ENCODE measurements at places on chromosomes 5 and 9.

GRCh38 chr9:112000743-112001142 lies 104.1 kb downstream of the UGCG start:
- no peak for DNase-seq

DNA sequence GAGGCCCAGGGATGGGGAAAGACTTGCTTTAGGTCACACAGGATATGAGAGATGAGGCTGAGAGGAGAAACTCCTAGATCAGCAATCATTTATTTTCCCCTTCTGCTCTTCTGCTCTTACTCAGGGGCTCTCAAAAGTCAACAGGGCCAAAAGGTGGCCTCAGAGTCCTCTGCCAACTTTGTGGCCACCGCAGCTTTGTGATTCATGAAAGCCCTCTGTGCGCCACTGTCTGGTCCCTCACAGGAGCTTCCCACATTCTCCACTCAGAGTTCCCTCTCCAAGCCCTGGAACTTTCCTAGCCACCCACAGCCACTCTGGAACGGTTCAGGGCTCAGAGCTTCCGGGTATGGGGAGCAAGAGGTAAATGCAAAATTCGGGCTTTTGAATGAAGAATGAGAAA lies 82.4 kb downstream of the COL27A1 start:
- no peak for DNase-seq

- no peak for DNase-seq
Measured at GRCh38 chr5:62083247-62083646, 222.8 kb upstream of the KIF2A start.

DNA sequence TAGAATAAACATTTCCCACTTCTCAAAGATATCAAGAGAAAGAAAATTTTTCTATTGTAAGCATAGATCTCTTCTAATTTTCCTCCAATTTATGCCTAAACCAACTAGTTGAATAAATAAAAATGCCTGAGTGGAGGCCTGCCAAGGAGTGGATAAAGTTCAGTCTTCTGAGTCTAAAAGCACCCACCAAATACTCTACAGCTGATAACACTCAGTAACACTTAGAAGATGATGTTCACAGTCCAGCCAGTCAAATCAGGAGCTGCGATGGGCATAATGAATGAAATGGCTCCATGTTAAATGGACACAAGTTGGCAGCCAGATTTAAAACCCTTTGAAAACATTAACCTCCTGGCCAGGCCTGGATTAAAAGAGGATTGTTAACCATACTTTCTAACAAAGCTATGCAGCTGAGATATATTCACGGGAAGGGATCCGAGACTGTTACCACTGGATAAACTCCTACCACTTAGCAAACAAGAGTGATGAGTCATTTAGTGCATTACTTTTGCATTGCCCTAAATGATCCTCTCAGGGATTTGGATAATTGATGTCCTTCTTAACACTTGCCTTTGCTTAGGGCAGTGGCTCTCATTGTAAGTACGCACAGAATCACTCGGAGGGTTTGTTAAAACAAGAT lies 63.7 kb upstream of the CCDC112 start:
- DNase-seq, result no peak

DNA sequence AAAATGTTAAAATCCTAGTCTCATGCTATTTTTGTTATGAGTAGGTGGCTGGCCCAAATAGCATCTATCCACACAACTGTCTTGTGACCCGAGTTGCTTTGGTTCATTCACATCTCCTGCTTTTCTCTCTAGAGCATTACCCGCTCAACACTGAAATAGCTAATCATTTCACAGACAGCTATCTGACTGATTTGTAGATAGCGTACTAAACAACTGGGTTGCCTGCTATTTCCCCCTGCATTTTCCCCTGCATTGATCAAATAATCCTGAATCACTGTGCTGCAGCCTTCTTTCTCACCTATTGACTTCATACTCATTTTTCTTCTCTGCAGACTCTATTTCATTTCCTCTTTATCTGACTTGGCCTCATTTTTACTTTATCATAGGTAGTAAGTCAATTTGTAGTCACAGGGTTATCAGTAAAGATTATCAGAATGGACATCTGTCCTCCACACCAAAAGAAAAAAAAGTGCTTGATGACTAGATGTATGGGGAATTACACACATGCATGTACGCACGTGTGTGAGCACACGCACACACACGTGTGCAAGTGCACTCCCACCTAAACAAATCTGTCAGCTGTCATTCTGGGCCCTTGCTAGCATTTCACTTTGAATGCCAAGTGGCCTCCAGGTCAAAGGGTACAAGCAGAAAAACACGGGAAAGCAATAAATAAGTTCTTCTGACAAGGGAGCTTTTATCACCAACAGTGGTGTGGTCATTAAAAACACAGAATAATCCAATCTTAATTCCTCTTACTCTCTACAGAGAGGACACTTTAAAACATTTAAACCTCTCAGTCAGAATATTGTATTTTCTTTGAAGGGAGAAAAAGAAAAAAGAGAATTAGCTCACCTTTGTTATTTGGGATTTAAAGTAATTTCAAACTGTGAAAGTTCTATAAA lies 501.6 kb downstream of the EFNA5 start:
- no peak for DNase-seq

GRCh38 chr9:126417684-126418083 lies 91.1 kb downstream of the MVB12B start:
- DNase-seq, result no peak

GRCh38 chr9:14992516-14992915 lies 82.3 kb upstream of the FREM1 start:
- no peak for DNase-seq

DNA sequence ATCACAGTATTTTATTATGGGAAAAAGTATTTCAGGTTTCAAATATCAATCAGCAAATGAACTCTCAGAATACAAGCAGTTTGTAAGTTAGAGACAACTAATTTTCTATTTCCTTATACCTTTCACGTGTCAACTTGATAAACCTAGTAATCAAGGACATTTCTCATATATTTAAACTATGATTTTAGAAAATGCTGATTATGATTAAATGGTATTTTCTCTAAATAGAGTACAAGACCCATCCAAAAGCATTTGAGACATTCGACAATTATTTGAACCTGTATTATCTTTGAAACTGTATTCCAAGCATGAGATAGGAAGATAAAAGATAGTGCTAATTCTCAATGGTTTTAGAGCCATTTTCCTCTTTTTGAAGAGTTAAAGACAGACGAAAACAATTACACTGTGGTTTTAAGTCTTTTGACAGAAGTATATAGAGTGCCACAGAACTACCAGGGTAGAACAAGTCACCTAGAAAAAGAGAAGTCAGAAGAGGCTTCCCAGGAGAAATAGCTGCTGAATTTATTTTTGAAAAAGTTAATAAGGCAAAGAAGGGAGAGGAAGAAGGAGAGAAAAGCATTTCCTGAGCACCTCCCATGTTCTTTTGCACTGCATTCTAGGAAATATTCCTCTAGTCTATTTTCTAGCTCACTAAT lies 5.6 kb downstream of the MEIKIN start:
- no peak for DNase-seq

DNA sequence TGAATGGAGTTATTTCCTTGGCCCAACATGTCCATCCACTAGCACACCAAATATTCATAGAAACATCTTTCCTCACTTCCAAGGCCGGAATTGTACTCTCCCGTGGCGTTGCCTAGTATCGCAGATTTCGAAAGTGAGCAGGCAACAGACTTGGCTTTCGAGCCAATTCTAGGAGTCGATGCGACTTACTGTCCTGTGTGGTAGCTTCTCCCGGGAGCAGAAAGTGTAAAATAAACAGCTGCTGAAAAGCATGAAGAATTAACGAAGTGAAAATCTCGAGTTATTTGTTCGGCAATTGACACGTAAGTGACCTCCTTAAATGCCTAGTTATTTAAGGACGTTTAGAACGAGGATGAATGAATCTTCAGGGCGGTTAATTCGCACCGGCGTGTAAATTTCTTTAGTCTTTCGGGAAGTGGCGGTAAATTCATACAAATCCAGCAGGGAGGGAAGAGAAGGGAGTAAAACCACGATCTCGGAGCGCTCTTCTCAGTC lies 449 bp upstream of the PCSK5 start:
- no peak for DNase-seq

GRCh38 chr5:177084175-177084574 lies 2.5 kb upstream of the FGFR4 start:
- DNase-seq, result no peak

GRCh38 chr9:135297456-135298075 lies 182.0 kb upstream of the PPP1R26 start:
- no peak for DNase-seq

DNA sequence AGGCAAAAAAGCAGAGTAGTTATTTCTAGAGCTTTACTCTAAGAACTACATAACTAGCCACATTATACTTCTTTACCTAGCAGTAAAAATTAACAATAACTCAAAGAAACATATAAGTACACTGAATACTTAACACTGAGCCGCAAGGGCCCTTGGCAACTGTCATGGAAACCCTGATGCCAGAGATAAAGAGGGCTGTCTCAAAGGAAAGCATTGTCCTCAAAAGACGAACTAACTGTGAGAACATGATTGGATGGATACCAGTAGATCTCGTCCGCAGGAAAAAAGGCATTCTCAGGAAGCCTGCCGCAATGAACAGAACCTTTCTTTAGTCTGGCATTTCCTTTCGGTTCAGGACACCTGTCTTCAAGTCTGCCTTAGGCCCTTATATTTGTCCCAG lies 379.0 kb upstream of the SLC30A5 start:
- no peak for DNase-seq

DNA sequence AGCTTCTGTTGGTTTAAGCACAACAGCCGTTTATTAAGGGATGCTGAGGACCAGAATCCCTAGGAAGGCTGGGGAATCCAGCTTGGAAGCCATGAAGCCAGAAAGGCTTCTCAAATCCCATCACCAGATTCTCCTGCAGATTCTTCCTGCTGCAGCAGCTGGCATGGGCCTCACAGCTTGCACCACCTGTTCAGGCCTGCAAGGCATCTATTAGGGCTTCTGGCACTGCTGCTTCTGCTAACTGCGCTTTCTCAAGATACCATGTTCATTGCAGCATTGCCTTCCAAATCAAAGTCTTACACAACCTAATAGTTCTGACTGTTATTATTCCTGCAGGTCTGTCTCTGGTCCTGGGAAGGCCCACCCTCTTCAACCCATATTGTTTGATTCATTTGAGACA lies 51.2 kb upstream of the ZNF366 start:
- DNase-seq, result no peak

DNA sequence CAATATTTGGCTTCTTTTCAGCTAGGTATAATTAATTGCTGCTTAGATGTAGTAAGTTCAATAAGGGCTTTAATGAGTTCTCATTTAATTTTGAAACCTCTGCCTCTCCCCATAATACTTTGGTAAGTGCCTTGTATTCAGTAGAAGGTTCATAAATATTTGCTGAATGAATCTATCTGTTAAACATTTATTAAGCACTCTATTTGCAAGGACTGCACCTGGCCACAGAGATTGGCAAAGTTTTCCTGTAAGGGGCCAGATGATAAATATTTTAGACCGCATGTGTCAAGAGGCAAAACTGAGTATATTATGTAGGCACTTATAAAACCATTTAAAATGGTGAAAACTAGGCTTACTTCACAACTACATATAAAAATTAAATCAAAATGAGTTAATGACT lies 19.0 kb upstream of the GNA14 start:
- DNase-seq, result no peak

DNA sequence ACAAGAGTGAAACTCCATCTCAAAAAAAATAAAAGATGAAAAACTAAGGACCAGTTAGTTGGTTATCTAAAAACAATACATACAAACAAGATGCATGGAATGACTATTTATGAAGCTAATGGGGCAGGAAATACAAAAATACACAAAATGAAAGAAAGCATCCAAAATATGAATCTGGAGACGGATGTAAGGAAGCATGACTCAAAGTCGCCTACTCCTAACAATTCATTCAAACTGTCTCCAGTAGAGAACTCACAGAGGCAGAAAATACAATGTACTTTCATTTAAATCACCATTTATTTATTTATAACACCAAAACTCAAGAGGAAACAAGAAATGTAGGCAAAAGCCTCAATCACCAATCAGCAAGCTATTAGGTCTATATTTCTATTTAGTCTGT lies 68.4 kb downstream of the SCAI start:
- DNase-seq, result no peak

DNA sequence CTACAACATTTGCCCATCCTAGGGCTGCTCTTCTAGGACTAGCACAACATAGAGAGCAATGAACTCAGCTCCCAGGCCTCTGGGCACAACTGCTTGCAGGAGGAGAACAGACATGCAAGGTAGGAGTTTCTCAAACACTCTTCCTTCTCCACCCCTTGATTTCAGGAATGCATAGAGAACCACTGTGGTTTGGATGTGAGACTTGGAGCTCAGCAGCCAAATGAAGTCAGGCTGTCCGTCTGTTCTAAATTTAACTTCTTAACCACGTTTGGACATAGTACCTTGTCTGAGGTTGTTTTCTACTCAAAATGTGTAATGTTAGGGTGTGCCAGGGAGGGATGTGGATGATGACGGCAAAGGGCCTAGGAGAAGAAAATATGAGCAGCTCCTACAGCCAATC lies 515.1 kb upstream of the TNC start:
- DNase-seq, result no peak

DNA sequence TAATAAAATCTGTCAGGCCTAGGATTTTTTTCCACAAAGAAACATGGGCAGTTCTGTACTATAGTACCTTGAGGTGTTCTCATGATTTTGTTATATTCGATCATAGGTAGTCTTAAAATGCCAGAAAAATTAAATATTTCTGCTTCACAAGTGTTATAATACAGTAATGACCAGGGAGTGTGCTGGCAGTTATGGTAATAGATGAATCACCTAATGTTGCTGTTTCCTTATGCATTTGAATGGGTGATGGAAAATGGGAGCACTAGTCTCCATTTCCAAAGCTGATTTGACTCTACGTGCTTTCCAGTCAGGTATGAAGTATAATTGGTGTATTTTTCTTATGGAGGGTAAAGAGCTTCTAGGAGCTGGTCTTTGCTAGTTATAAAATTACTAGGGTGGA lies 23.8 kb downstream of the OGN start:
- no peak for DNase-seq

GRCh38 chr9:133684936-133685361 lies 48.8 kb downstream of the DBH start:
- no peak for DNase-seq

DNA sequence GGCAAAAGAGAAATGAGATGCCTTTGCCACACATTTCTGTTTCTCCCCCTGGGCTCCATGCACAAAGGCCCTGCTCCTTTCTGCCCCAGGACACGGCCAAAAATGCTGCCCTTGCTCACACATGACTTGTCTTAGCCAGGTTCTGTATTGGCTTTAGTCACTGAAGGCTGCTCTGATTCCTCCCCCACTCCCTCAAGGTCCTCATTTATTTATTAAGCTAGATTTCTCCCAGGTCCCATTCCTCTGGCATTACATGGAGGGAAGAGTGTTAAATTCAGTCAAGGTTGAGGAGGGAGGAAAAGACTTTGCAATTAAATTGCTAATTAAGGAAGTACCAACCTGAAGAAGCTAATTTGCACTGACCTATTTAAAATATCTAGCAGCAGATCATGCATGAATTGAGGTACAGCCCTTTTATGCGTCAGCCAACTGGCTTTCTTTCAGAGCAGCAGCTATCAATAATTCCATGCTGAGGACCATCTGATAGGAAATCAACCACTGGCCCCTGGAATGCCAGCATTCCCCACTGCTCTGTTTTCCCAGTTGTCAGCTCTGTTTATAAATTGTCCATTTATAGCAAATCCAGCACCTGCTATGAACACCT lies 81.2 kb upstream of the MAP3K1 start:
- no peak for DNase-seq

- no peak for DNase-seq
Measured at GRCh38 chr5:145925803-145926202, 10.6 kb upstream of the SH3RF2 start.
